ENCODE measurements at places on chromosomes 3 and 15.

DNA sequence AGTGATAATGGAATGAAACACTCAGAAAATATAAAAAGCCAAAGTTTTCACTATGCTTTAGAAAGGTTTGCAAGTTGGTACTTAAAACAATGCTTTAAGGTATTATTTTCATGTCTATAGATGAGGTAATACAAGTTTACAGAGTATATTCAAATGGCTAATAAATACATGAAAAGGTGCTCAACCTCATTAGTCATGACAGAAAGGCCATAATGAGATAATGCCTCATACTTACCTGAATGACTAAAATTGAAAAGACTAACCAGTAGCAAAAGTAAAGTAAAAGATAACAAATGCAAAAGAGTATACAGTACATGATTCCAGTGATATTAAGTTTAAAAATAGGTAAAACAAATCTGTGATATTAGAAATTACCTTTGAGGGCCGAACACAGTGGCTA lies 163.8 kb downstream of the SUCLG2 start:
- no peak for DNase-seq

- DNase-seq: no peak
Observed at GRCh38 chr3:120550546-120550945, 45.6 kb upstream of the NDUFB4 start.

DNA sequence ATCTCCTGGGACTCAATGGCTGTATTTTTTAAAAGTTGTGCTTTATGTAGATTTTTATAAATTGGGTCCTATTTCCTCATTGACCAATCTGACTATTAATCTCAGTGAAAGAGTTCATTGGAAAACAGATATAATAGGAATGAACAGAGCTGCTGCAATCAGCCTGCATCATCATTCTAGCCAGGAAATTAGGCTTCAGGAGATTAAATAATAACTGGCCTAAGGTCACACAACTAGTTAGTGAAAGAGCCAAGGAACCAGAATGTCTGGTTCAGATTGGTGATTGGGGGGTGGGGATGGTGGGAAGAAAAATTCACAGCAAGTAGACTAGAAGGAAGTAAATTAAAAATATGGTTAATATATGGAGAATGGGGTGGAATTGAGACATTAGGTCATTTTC lies 180.9 kb upstream of the ROPN1 start:
- DNase-seq: no peak

DNA sequence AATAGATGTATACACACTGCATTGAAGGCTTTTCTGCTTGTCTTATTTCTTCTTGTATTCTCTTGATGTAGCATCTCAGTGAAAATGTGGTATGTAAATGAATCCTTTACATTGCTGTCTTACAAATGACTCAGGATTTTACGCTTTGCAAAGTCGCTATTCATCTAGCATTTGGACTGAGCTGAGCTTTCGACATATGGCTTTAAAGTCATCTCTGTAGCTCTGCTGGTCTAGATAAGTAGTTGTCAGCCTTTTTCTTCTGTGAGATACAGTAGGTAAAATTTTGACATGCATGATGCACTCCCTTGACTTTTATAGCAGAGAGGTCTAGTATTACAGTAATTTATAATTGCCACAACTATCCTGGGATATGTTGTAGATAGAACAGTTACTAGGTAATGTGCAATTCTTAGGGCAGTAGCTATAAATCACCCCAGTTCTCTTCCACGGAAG lies 16.8 kb downstream of the MEF2A start:
- no peak for DNase-seq

GRCh38 chr3:152148579-152148978 lies 120.2 kb upstream of the MBNL1 start:
- DNase-seq: no peak

- no peak for DNase-seq
Observed at GRCh38 chr15:41915255-41915994, 21.6 kb upstream of the SPTBN5 start.

DNA sequence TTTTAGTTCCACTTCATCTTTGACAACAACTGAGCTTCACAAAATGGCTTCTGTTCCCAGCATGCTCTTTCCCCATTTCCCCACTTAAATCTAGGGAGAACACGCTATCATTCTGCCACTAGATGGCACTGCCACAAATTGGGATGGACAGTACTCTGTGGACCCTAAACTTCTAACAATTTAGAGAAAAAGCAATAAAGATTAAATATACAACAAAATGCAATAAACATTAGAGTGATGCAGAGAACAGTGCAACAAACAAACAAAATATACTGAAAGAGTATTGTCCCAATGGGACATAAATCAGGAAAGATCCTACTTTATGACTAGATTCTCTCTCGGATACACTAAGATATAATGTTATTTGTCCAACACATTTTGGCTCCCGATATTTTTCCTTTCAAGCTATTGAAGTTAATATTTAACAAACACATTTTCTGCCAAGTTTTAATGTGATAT lies 169.7 kb upstream of the TMCO5A start:
- DNase-seq: no peak
